ENCODE measurements at places on chromosomes 1 and 21.

- DNase-seq, result no peak
Observed at GRCh38 chr21:30329203-30329875, 8.2 kb downstream of the KRTAP27-1 start.

- DNase-seq, result no peak
Observed at GRCh38 chr1:12114340-12114683, 51.2 kb downstream of the TNFRSF8 start.

DNA sequence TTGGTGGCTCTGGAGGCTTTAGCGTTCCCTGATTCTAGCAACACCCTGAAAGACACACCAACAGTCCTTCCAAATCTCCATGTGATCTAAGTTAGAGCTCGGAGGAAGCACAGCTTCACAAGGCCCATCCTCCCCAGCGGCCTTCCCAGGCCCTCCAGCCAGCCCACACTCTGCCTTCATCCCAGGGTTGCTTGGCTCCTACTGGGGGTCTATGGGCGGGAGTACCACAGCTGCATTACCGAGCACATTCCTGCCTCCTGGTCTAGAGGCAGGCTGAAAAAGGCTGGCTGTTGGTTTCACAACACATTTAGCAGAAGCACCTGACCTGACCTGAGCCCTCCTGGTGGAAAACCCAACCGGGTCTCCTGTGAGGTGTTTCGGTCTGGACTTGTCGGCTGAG lies 54.7 kb upstream of the TRIM67 start:
- no peak for DNase-seq

DNA sequence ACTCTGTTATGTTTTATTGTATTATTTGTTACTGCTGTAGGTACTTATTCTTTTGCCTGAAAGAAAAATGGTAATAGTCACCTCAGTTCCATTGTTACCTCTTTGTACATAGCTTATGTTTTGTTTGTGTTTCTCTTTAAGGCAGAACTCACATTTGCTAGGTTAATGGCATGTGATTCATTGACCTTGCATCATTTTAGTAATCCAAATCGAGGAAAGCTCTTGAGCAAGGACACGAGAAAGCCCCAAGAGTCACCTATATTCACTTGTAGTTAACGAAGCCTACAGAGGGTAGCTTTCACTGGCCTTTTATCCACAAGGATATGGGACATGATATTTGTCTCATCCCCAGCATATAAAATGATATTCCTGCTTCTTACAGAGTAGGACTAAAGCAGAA lies 1765.2 kb downstream of the NCAM2 start:
- no peak for DNase-seq

- DNase-seq, result no peak
Observed at GRCh38 chr1:25197982-25198662, 34.2 kb downstream of the SYF2 start.

- DNase-seq, result no peak
Observed at GRCh38 chr1:41537788-41538351, 53.4 kb upstream of the EDN2 start.

DNA sequence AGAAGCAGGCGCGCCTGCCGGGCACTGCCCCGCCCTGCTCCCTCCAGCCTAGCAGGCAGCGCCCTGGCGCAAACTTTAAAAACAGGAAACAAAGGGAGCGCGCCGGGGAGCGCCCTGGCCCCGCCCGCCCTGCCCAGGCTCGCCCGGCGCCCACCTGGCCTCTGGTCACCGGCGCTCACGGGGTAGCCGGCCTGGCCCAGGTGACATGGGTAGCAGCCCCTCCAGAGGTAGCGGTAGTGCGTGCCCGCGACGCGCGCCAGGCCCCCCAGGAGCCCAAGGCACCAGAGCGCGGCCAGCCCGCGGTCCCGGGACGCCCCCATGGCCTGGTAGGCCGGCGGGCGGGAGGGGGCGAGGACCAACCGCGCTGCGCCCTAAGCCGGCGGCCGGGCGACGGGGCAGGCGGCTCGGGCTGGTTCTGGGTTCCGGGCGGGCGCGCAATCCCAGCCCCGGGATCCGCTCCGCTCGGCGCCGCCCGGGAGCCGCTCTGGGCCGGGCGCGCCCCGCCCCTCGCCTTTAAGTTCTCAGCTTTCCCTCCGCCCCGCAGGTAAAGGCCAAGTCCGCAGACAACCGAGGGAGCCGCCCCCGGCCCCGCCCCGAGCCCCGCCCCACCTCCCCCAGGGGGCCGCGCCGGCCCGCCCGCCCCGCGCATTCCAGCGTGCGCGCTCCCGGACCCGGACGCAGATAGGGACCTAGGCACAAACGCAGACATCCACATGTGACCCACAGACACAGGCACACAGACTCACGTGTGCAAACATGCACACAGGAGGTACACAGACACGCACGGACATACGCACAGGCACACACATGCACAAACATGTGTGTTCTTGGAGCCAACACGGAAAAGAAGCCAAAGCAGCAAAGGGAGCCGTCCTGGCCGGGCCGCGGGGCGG lies 76.7 kb downstream of the ARHGEF16 start:
- DNase-seq, result peak; percentile 73

- DNase-seq, result no peak
Observed at GRCh38 chr1:175136246-175136645, 56.3 kb downstream of the KIAA0040 start.

- DNase-seq, result no peak
Observed at GRCh38 chr1:47767741-47768100, 229.5 kb downstream of the TRABD2B start.

DNA sequence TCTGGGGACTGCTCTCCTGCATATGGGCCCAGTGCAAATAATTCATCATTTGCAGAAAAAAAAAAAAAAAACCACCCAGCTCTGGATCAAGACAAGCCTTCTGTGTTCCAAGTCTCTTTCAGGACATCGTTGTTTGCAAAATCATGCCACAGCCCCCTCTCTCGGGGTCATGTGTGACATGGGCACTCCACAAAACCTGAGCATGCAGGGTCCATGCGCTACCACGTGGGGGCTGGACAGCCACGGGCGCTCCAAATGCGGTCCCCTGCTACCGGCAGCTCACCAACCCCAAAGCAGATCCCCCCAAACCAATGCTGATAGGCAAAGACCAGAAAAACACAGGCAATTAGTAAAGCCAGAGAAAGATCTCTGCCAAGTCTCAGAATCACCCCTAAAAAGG lies 17.6 kb downstream of the NPHP4 start:
- DNase-seq, result no peak

- DNase-seq, result no peak
Observed at GRCh38 chr1:228955691-228956090, 220.4 kb downstream of the RHOU start.

GRCh38 chr1:197336571-197336970 lies 68.5 kb downstream of the CRB1 start:
- DNase-seq, result no peak

GRCh38 chr1:62362061-62362917 lies 43.1 kb upstream of the KANK4 start:
- DNase-seq, result no peak

DNA sequence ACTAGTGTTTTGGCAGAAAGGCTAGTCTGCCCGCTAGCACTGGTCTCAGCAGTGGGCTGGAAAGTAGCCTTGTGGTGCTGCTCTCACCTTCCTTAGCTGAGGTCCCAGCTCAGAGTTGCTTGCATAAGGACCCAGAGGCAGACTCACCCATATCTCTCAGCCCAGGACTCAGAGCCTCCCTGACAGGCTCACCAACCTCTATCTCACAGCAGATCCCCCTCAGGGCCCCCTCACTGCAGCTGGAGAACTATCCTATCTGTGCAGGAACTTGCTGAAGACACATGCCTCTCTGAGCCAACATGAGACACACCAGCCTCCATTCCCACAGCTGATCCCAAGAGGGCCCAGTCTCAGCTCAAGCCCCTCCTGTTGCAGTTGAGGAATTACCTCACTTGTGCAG lies 82.6 kb downstream of the IARS2 start:
- no peak for DNase-seq

DNA sequence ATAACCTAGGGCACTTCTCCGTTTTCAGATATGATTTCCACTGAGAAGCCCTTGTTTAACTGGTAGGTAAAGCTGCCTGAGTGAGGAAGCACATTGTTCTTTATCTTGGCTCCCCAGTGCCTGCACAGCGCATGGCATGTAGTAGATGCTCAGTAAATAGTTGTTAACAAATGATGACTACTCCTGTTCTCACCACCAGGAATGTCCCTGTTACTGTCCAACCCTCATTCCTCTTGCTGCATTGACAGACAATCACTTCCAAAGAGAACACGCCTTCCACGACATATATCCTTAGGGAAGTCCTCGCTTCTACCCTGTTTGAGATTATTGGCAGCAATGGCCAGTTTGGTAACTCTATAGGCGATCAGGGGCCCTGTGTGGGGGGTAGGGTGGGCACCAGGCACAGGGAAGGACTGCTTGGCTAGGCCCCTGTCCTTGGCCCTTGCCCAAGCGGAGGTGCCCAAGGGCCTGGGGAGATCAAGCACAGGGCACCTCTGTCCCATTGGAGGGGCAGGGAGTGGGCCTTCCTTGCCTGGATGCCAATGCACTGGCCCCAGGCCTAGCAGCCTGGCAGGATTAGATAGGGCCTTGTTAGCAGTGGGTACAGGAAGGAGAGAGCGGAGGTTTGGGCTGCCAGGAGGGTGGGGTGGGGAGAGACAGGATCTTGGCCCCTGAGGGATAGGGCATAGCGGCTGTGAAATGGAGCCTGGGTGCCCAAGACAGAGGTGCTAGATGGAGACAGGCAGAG lies 10.2 kb downstream of the NES start:
- DNase-seq, result no peak

DNA sequence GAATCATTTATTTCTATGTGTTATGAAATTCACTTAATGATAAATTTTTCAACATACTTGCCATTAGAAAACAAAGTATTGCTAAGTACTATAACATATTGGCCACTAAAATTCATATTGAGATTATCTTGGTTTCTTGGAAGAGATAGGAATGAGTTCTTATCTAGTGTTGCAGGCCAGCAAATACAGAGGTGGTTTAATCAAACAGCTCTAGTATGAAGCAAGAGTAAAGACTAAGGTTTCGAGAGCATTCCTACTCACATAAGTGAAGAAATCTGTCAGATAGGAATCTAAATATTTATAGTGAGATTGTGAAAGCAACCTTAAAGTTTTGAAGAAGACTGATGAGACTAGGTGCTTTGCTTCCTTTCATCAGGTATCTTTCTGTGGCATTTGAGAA lies 37.9 kb upstream of the FOXE3 start:
- DNase-seq, result no peak

DNA sequence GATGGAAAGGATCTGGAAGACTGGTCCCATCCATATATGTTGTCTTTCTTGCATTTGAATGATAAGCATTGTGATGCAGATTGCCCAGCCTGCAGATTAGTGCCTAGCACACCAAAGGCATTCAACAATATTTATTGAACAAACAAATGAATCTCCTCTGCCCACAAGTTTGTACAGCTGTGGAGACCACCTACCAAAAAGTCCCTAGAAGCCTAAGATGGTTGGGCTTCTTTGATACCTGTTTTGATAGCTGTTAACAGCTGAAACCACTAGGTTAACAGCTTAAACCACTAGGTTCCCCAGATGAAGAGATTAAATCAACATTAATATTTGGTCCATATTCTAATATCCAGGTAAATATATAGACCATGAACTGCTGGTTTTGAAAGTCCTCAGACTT lies 9.8 kb downstream of the DUSP10 start:
- DNase-seq, result no peak

DNA sequence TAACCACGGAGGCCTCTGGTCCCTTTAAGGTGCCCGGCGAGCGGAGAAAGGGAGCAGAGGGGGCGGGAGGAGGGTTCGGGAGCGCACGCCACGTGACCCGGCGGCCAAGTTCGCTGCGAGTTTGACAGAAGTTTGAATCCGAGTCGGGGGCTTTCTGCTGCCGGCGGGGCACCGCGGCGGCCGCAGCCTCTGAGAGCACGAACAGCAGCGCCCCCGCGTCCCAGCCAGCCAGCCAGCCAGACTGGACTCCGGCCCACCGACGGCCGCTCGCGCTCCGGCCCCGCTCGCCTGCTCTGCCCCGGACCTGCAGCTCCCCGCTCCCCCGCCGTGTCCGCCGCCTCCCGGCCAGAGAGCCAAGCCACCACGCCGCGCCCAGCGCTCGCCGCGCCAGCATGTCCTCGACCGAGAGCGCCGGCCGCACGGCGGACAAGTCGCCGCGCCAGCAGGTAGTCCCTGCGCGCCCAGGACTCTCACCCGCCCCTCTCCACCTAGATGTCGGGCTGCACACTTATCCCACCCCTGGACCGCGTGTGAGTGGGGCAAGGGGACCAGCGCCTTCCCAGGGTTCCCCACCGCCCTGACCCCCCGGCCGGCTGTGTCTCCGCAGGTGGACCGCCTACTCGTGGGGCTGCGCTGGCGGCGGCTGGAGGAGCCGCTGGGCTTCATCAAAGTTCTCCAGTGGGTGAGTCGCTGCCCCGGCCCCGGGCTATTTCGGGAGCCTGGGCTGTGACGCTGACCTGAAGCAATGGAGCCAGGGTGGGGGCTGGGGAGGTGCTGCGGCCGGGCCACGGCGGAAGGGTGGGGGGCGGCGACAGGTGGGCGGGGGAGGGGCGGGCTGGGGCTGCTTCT lies at the start of gene SYPL2:
Gene SYPL2 (plus strand): TSS at position 95 of the 849 bp plus-strand sequence. CDS start 298 bp downstream, at position 393.
- peak; percentile 37 for DNase-seq

DNA sequence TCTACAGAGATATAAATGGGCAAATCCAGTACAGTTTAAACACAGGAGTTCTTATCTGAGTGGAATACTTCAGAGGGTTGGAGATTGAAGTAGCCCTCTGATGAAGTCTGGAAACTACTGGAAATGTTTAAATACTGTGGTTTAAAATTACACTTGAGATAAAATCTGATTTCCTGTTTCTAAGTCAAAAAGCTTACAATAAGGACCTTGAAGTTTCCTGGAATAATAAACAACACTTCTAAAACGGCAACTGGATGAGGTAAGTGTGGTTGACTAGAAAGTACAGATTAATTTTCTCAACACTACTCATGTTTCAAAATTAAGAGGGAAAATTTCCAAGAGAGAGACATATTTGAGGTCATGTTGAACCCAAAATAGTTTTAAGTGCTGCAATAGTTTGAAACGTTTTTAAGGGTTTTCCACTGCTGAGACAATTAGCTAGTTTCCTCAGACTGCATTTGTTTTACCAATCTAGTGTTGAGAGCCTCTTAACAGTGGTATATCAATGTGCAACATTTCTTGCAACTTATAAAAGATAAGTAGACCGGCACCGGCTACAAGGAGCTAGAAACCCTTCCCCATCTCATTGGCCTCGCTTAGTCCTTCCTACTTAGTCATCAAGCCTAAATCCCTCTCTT lies 27.4 kb downstream of the KCNA3 start:
- no peak for DNase-seq

- DNase-seq, result no peak
Observed at GRCh38 chr21:42280356-42281180, 34.6 kb downstream of the TFF3 start.

Data from stimulated activated CD4-positive, alpha-beta T cell treated with anti-CD3 and anti-CD28 coated beads, Interleukin-4, amount 100 ng/mL, for 1 hour (primary cell).